ENCODE measurements at places on chromosomes 13 and 19.
A peak's percentile ranks its signal among the peaks of the same experiment; 100 is the strongest.

DNA sequence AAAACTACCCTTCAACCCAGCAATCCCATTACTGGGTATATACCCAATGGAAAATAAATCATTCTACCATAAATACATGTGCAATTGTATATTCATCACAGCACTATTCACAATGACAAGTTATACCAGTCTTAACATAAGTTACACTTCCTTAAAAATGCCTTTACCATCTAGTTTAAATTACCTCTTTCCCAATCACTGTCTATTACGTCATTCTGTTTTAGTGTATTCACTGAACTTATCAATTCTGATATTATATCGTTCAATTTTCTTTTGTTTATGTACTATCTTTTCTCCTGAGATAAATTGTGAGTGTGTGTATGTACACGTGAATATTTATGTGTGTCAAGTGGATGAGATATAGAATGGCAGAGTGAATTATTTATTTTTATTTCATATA lies 1416.8 kb downstream of the OLFM4 start:
- no peak for DNase-seq

GRCh38 chr13:78971355-78972025 lies 312.5 kb upstream of the OBI1 start:
- no peak for DNase-seq

GRCh38 chr19:14516746-14517438 lies 1.3 kb downstream of the DNAJB1 start:
- no peak for DNase-seq

DNA sequence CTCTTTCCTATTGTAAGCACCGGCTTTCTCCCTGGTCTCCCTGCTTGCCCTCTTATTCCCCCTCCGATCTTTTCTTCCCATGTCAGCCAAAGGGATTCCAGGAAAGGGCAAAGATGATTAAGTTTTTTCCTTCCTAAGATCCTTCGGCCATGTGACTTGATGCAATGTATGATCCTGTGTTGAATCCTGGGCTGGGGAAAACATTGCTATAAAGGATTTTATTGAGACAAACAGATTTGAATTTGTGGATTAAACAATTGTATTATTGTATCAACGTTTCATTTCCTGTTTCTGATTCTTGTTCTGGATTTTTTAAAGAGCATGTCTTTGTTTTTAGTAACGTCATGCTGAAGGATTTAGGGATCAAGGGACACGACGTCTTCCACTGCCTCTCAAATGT lies 16.9 kb upstream of the ZNF541 start:
- no peak for DNase-seq

GRCh38 chr13:41311406-41312175 lies 524 bp downstream of the NAA16 start:
- DNase-seq: peak; percentile 32

GRCh38 chr19:10762656-10763055 lies 44.8 kb downstream of the DNM2 start:
- DNase-seq: no peak

GRCh38 chr13:93398167-93399035 lies 171.8 kb downstream of the GPC6 start:
- no peak for DNase-seq

DNA sequence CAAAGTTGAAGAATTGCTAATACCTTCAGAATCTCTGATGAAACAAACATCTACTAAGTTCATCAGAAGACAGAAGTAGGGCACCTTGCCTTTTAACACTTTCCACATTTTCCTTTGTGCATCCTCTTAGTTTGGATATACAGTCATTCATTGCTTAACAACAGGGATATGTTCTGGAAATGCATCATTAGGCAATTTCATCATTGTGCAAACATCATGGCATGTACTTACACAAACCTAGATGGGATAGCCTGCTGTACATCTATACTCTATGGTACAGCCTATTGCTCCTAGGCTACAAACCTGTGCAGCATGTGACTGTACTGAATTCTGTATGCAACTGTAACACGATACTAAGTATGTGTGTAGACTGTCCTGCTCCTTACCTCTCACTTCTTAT lies 169.8 kb downstream of the SUCLA2 start:
- no peak for DNase-seq

DNA sequence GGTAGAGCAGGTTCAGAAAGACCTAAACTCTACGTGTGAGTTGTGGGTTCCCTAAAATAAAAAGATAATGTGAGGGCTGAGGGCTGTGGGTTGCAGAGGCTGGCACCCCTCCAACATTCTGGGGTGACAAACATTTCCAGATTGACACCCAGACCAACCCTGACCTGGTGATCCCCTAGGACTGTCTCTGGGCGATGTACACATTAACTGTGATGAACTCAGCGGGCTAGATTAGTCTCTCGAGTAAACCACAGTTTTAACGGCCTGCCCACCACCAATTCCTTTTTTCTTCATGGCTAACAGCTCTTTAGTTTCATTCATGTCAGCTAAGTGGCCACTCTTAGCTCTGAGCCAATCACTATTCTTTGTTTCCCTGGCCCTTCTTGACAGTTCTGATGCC lies 24.8 kb downstream of the SIAH3 start:
- DNase-seq: no peak

DNA sequence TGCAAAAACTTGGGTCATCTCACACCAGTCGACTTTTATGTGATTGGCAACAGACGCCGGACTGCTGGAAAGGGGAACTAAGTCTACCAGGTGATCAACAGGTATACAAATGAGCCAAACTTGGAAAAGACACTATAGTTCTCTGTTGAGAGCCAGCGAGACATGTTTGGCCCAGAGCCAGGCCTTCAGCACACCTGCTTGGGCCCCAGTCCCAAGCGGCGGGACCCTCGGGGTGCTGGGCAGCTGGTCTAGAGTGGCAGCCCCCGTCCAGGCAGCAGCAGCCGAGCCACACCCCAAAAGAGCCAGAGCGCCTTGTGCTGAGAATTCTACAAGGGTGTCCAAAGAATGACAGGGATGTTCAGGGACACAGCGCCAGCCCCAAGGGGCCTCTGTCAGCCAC lies 28.0 kb downstream of the NAXD start:
- no peak for DNase-seq

GRCh38 chr19:29606420-29606747 lies 301 bp downstream of the POP4 start:
- no peak for DNase-seq

DNA sequence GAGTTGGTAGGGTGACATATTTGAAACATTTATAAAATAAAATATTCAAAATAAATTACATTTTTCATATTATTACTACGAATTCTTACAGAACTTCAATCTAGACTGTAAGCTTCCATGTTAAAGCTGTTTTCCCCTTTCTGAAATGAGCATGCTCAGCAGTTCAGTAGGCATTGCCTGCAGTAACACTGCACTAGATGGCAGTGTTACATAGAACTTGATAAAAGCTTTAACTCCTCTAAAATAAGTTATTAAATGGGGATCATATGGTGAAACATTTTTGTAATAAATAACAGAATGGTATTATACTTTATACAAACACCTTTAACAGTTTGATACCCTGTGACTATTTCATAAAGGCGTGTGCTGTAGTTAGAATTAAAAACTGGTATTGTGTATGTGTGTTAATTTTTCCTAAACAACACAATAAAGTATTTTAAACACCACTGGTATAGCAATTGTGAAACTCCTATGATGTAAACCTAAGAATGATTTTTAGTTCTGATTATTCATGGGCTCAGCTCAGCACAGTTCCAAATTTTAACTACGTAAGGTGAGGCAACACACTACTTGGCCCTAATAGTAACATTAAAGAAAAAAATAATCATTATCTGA lies 11.6 kb upstream of the GPR18 start:
- no peak for DNase-seq

DNA sequence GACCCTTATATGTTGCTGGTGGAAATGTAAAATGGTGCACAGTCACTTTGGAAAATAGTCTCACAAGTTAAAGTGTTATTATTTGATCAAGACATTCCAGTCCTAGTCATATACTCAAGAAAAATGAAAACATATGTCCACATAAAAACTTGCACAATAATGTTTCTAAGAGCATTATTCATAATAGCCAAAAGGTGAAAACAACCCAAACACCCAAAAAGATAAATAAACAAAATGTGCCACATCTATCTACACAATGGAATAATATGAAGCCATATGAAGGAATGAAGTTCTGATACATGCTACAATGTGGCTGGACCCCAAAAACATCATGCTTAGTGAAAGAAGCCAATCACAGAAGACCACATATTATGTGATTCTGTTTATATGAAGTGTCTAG lies 14.4 kb upstream of the AKAP8 start:
- no peak for DNase-seq

DNA sequence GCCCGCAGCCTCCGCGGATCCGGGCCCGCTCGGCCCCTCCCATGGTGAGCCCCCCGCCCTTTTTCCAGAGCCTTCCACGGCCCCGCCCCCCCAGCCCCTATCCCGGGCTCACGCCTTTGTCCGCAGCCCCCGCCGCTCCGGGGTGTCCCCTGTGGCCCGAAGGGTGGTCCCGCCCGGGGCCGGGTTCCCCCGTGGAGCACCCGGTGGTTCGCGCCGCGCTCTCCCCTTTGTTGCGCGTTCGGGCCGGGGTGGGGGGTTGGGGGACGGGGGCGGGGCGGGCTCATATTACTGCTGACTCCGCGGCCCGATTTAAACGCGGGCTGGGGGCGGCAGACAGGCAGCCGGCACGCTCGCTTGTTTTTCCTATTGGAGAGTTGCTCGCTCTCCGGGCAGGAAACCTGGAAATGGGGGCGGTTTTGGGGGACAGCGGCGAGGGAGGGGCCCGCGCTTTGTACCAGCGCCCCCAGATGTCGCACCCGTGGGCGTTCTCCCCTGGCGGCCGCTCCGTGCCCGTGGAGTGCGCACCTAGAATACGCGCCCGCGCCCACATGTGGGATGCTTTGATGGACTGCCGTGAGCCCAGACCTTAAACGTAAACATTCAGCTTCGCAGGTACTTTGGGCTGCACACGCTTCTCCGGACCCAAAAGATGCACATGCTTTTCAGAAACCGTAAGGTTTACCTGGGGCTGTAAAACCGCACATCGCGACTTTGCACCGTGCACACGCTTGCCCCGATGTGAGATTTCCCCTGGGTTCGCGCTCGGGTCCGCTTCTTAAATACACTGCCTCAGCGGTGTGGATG lies 699 bp downstream of the PTOV1 start:
- DNase-seq: peak; percentile 7

GRCh38 chr13:84525865-84526264 lies 643.6 kb upstream of the SLITRK1 start:
- no peak for DNase-seq

All from stimulated activated CD8-positive, alpha-beta memory T cell treated with anti-CD3 and anti-CD28 coated beads, Interleukin-7, amount 100 ng/mL, for 1 hour (primary cell).